CD4-positive, CD25-positive, alpha-beta regulatory T cell (primary cell): ENCODE measurements at places on chromosomes 4 and X. TPM values are rescaled to one million over a fixed set of nuclear protein-coding genes. Genes with fewer than 3 reads are reported as not detected.

- DNase-seq = no peak
These were observed 17.4 kb downstream of the DGKQ start for GRCh38 chr4:955931-956381.

- DNase-seq = no peak
These were observed at the start of gene KIT for GRCh38 chr4:54657551-54658251. TSS of gene KIT (plus strand) at chr4:54657957. CDS start at chr4:54658015, 58 bp downstream.

GRCh38 chrX:88940904-88941303 lies 193.9 kb downstream of the CPXCR1 start:
- no peak for DNase-seq

DNA sequence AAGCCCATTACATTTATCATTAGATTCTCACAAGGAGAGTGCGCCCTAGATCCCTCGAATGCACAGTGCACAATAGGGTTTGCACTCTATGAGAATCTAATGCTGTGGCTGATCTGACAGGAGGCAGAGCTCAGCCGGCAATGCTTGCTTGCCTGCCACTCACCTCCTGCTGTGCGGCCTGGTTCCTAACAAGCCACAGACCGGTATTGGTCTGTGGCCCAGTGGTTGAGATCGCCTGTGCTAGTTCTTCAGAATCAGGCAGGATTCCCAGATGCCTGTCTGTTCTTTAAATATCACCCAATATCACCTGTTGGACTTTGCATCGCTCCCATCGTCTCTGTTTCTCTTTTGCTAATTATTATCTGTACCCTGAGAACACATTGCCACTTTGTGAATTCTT lies 14.0 kb downstream of the DSPP start:
- DNase-seq = no peak

- no peak for DNase-seq
These were observed 270.8 kb downstream of the GRIA3 start for GRCh38 chrX:123454712-123455431.

DNA sequence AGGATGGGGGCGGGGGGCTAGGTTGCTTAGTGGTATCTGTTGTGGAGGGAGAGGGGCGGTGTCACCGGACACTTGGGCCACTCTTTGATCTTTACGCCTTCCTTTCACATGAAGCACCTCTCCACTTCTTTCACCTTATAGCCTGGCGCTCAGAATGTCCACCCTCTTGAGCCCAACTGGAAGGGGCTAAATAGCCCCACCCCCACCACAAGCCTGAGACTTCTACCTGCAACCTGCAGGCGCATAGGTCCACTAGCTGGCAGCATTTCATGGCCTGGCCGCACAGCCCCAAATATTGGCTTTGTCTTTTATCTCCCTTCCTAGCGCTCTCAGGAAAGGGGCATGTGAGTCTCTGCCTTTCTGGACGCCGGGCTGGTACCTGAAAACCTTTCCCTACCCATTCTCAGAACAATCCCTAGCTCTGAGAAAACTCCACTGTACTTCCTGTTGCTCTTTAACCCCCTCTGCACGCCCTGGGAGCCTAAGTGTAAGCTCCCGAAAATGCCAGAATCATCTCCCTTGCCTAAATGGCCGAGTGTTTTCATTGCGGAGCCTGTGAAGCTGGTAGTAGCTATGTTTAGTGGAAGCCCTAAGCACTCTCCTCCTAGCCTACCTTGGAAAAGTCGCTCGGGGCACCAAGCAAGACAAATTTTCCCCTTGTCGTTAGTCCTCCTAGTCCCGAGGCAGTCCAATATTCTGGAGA lies 1.2 kb upstream of the TRPC5 start:
- DNase-seq = no peak

The RTL3 gene
- not detected for total RNA-seq

The OTC gene
- not detected for total RNA-seq

The NLGN4X gene
- total RNA-seq = not detected
